Daoy (cell line): ENCODE measurements at places on chromosomes 3 and 15.
A peak's percentile ranks its signal among the peaks of the same experiment; 100 is the strongest.

DNA sequence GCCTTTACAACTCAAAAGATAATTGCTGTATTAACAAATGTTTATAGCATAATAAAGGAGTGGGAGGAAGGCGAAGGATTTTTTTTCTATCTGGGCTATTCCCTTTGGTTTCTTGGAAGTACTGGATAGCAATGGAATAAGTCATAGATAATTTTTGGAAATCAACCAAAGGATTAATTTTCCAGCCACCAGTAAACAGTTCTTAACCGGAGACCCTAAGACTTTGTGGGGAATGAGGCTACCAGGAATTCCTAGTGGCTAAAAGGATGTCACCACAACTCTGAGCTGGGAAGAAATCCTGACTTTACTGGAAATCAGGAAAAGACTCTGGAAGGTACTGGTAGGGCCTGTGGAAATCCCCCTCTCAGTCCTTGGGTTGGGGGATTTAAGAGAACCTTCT, 138.4 kb upstream of the RARB start:
- DNase-seq, result no peak

DNA sequence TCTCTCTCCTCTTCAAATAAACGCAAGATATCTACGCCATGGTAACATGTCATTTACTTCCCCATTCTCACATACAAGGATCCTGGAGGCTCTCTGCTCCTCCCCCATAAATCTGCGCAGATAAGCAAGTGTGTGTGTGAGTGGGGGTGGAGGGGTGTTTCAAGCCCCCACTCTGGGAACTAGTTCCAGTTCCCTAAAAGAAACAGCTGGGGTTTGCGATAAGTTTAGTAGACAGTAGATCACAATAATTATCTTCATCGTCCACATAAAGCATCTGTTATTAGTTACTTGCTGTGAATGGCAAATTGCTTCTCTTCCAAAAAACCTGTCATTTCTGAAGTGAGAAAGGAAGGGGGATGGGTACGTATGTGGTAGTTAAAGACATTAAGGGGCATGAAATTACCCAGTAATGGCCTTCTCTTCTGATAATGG, 79.8 kb downstream of the RBPMS2 start:
- DNase-seq, result no peak

GRCh38 chr3:64520334-64520733, 167.5 kb downstream of the ADAMTS9 start:
- DNase-seq, result no peak

DNA sequence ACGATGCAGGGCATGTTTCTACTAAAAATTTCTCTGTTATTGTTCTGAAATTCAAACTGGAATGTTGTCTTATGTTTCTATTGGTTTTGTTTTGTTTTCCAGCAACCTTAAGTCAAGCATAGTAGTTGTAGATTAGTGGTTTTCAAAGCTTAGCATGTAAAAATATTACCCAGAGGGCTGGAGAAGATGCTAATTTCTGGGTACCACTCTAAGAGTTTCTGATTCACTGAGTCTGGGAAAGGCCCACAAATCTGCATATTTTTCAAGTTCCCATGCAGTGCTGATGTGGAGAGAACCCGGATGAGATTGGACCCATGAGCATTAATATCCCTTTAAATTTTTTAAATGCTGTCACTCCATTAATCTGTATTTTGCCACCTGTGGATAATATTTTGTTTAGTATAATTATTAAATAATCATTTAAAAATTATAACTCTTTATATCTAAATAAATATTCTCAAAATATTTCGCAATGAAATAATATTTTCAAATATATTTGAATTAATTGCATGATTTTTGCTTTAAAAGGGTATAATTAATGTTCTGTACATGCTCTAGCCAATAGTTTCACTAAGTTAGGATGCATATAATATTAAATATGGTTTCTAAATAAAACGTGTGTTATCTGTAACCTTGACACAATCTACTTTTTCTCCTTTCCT, 1274.7 kb upstream of the CADM2 start:
- no peak for DNase-seq

- peak; percentile 46 for DNase-seq
Observed at GRCh38 chr15:38038659-38039442, 104.4 kb downstream of the TMCO5A start.

- no peak for DNase-seq
Observed at GRCh38 chr15:82181371-82181770, 81.2 kb downstream of the EFL1 start.

- no peak for DNase-seq
Observed at GRCh38 chr15:66193066-66193465, 60.5 kb downstream of the MEGF11 start.

GRCh38 chr3:17645074-17645698, 97.2 kb downstream of the TBC1D5 start:
- peak; percentile 28 for DNase-seq

- DNase-seq, result no peak
Observed at GRCh38 chr3:141103503-141103902, 52.4 kb downstream of the SPSB4 start.
